ENCODE measurements at places on chromosomes 4 and X.

GRCh38 chr4:131347816-131348215, 1801.3 kb upstream of the PCDH10 start:
- no peak for DNase-seq

DNA sequence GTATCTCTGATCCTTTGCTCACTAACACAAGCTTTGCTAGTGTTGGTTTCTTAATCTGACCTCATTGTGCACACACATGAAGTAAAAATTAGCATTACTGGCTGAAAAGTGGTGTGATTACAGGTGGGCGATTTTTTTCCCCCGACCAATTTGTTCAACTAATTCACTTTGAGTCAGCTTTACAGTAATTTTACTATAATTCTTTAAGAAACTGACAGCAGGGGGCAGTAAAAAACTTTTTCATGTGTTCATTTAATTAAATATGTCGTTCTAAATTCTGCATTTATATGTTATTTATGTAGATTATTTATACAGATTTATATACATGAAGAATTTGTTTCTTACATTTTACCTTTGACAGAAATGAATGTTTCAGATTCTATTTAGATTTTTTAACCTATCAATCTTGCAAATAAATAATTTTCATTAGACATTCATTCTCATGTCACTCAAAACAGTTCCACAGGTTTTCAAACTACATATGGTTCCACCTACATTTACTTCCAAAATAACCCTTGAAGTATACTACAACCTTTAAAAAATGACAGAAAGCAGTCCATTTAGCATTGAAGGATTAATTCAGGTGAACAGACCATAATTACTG, 17.5 kb downstream of the PALLD start:
- peak; percentile 41 for DNase-seq

- no peak for DNase-seq
These were observed 42.0 kb downstream of the HAND2 start for GRCh38 chr4:173488074-173488473.

DNA sequence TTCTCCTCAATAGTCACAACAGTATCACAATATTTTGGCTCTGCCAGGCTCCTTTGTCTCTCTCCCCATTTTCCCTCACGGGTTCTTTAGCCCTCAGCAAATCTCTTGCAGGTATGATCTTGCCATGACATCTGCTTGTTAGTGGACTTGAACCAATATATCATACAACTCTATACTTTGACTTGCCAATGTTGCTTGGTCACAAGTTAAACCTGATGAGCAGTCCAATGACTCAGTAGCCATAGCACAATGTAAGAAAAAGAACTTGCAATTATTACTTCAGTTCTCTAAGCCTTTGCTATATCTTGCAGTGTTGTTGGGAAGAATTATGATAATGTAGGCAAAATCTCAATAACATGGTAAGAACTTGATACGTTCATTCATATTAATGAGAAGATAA, 174.6 kb upstream of the NRK start:
- DNase-seq, result no peak

GRCh38 chr4:2292646-2293108, 30.8 kb upstream of the MXD4 start:
- DNase-seq, result peak; percentile 40

- no peak for DNase-seq
These were observed 96.3 kb upstream of the ENPP6 start for GRCh38 chr4:184313702-184314659.

- DNase-seq, result no peak
These were observed 184.0 kb downstream of the IQCM start for GRCh38 chr4:149631629-149632028.

Data from astrocyte of the cerebellum (primary cell).